ENCODE measurements at places on chromosomes 2 and 18.

GRCh38 chr2:166230724-166231070 lies 102.9 kb upstream of the SCN1A start:
- DNase-seq: no peak

- DNase-seq: no peak
Measured at GRCh38 chr2:234252772-234253171, 202.3 kb downstream of the SPP2 start.

DNA sequence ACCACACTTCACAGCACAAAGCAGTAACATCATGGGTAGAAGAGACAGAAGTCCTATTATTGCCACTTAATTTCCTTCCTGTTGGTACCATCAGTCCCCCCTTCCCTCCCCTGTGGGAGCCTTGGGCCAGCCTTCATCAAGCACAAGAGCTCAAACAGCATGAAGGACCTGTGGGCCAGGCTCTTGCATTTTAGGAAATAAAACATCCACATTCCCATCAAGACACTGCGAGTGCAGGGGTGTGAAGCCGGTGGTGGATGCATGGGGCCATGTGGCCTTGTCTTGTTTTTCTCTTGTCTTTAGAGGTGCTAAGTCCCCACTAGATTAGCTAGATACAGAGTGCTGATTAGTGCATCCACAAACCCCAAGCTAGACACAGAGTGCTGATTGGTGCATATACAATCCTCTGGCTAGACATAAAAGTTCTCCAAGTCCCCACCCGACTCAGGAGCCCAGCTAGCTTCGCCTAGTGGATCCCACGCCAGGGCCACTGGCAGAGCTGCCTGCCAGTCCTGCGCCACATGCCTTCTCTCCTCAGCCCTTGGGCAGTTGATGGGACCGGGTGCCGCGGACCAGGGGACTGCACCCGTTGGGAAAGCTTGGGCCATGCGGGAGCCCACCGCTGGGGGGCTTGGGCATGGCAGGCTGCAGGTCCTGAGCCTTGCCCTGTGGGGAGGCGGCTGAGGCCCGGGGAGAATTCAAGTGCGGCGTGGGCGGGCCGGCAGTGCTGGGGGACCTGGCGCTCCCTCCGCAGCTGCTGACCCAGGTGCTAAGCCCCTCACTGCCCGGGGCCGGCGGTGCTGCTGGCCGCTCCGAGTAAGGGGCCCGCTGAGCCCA lies 14.7 kb upstream of the PXDN start:
- no peak for DNase-seq

DNA sequence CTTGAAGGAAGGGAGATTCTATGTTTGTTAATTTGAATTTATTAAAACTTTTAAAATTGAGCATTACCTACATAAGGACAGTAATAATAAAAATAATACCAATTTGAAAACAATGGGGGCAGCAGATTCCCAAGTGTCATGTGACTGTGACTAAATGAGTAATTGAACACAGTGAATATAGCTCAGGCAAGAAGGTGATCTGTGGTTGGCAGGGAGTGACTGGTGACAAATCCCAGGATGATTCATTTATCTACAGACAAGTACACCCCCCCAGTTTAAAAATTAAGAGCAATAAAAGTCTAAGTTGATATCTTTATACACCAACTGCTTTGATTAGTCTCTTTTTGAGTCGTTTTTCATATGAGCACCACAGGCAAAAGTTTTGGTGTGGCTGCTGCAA lies 299.5 kb downstream of the ARHGAP15 start:
- DNase-seq: no peak
